Activated T-cell treated with anti-CD3 and anti-CD28 coated beads, Interleukin-2, amount 50 U/mL, for 72 hours (primary cell): ENCODE measurements at places on chromosomes 4 and X.

DNA sequence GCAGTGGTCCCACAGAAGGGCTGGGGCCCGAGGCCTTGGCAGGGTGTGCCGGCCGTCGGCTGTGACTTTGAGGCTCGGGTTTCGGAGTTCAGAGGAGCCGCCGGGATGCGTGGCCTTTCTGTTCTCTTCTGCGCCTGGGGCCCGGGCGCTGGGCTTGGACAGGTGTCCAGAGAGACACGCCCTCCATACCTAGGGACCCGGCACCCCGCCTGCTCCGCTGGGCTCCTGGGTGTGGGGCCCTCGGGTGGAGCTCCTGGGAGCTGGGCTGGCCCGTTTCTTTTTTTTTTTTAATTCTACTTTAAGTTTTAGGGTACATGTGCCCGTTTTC, 11.3 kb downstream of the FGFRL1 start:
- no peak for DNase-seq

DNA sequence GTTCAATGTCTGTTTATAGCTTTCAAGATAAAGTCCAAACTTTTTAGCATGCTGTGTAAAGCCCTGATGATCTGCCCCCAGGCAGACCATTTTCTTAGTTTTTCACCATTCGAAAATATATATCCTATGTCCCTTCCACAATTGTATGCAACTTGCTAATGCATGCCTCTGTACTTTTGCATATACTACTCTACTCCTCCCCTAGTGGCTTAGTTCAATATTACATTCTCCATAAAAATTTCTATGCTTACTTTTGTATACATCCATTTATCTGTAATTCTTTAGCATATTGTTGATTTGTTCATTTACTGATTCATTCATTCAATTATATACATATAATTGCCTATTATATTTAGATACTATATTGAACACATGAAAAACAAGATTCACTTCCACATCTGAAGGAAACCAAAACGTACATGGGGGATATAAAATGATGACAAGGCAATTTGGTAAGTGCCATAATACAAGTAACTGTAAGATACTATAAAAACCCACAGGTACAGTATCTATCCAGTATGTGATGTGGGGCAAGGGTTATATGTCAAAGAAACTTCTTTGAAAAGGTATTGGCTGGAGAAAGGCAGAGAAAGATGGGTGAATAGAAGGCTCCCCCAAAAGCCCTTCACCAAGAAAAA, 902.5 kb downstream of the FAM133A start:
- DNase-seq = no peak

- DNase-seq = no peak
These were observed 50.6 kb downstream of the QRFPR start for GRCh38 chr4:121330180-121330665.

GRCh38 chrX:16042980-16043379, 80.4 kb upstream of the GRPR start:
- DNase-seq = no peak

GRCh38 chrX:155334486-155335336, at the start of gene CLIC2:
CLIC2 (minus strand) TSS chrX:155334614; CDS start chrX:155334427, 187 bp downstream.
- no peak for DNase-seq

GRCh38 chrX:53684415-53685192, 1.9 kb downstream of the HUWE1 start:
- no peak for DNase-seq

DNA sequence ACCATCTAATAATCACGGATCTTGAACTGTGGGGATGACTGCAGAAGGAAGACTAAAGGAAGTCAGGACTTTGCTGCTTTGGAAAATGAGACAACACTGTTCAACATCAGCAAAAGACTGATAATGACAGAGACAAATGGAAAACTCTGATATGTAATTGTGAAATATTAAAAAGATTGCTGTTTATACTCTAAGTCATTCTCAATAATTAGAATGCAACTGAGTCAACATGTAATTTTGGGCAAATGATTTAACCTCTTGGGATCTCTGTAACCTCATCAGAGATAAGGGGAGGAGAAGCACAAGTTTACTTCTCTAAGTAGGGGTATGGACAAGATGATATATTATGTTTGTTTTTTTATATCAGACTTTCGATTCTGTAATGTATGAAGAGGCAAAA, 121.9 kb downstream of the GASK1B start:
- no peak for DNase-seq

GRCh38 chr4:114036426-114036825, 57.0 kb upstream of the ARSJ start:
- no peak for DNase-seq

DNA sequence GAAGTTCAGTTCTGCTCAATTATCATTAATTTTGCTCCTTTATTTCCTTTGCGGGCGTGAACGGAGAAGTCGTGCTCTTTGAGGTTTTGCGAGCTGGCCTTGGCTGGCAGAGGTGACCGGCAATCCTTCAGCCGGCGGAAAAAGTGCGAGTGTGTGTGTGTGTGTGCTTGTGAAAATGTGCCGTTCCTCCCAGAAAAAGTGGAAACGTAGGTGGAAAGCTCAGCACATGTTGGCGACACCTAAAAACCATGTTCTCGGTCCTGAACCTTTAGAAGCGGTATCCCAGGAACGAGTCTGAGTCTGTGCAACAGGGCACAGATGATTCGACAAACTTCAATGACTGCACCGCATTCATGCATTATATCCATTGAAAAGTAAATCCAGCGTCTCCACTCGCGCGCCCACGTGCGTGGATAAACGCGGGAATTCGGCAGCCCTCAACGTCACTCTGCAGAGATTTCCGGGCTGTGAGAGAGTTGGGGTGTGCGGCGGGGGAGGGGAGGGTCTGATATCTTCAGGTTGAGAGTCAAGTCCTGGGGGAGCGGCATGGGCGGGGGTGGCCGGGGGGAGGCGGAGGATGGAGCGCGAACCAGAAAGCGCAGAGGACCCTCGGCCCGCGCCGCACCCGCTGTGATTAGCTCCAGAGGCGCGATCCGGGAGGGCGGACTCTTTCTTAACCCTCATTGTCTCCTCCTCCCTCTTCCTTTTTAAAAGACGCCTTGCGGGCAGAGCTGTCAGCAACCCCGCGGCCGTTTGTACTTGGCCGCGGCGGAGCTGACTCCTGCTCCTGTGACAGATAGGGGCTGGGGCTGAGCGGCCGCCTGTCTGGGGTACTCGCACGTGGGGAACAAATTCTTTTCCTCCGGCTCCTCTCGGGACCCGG, at the start of gene SHISA3:
TSS of gene SHISA3 (plus strand) at position 737 of the 883 bp plus-strand sequence. CDS start 569 bp downstream, outside the sequence.
- peak; percentile 43 for DNase-seq

- no peak for DNase-seq
These were observed 4.2 kb downstream of the DCTD start for GRCh38 chr4:182913036-182913435.

GRCh38 chr4:680928-681645, 6.7 kb downstream of the MYL5 start:
- DNase-seq = peak; percentile 66

GRCh38 chr4:28565396-28565795, 1704.8 kb downstream of the STIM2 start:
- DNase-seq = no peak

DNA sequence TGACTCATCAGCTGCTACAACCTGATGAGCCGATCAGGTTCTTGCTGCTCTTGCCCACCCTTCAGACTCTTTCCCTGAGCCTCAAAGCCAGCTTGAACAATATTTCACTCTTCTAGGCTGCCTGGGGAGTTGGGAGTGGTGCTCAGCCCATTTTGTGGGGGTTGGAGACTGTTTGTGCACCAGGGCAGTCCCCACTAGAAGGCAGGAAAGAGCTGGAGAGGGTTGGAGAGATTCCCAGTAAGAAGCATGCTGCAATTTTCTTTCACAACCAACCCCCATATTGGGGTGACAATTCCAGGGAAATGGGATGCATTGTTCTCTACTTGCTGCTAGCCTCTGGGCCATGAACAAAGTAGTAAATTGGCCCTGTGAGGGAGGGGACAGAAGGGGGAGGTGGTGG, 44.1 kb downstream of the SLC16A2 start:
- no peak for DNase-seq

DNA sequence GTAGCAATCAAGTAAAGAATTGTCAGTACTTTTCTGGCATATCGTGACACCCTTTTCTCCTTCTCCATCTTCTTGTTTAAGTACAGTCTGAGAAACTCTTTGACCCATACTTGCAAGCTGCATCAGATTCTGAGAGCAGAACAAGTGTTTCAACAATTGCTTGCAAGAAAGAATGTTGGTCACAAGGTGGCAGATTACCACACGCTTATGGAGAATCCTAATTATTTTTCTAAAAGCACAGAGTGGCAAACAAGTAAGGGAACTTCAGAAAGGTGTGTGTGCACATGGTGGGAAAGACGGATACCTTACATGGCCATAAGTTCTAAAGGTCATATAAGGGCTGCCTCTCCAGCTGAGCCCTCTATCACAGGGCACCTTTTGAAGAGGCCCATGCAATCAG, 136.4 kb upstream of the FGF13 start:
- DNase-seq = no peak

DNA sequence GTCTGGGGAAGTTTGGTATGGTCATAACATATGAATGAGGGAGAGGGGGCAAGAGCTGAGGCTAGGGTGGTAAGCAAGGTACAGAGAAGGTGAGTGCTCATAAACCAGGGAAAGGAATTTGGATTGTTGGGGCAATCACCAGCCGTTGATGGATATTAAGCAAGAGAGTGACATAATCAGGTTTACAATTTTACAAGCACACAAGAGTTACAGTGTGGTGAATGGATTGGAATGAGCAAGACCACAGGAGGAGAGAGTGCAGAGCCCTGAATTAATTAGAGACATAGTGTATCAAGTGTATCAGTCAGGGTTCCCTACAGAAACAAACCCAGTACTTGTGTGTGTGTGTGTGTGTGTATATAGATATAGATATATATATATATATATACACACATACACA, 18.7 kb upstream of the FMR1NB start:
- DNase-seq = no peak

DNA sequence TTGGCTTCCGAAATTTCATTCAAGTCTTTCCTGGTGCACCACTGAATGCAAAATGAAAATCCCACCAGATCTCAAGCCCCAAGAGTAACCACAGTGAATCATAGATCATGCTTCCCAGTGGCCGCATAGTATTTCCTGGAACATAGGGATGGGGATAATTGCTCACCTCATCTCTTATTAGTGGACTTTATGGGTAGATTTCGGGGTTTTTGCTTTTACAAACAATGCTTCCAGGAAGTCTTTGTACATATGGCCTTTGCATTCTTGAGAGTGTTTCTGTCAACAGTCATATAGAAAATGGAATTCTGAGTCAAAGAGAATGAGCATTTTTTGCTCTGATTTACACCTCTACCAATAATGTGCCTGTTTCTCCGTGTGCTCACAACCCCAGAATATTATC, 53.4 kb downstream of the PPEF2 start:
- peak; percentile 15 for DNase-seq

GRCh38 chr4:36551697-36552214, 270.3 kb downstream of the DTHD1 start:
- peak; percentile 43 for DNase-seq

- no peak for DNase-seq
These were observed 21.0 kb upstream of the RASGEF1B start for GRCh38 chr4:81492606-81493230.

GRCh38 chr4:185529413-185529812, 5.9 kb downstream of the PDLIM3 start:
- DNase-seq = no peak

GRCh38 chrX:150913511-150913910, 15.0 kb upstream of the CD99L2 start:
- no peak for DNase-seq

GRCh38 chr4:26762650-26763049, 98.0 kb upstream of the STIM2 start:
- no peak for DNase-seq

DNA sequence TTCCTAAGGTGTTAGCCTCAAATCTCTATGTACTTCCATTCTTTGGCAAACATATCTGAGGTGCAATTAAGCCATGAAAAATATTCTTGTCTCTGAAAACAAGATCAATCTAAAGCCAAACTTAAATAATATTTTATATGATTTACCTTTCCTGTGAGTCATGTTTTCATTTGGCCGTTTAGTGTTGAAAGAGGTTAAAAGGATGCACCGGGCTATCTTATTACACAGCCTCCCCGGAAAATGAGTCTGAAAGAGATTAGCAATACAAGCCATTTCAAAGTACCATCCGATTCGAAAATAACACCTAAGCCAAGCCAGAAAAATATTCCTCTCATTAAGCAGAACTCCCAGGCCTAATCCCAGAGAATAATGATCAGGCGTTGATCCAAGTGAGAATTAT, 161.5 kb upstream of the EPHA5 start:
- DNase-seq = no peak

- DNase-seq = no peak
These were observed 9.6 kb upstream of the YTHDC1 start for GRCh38 chr4:68359508-68359907.

DNA sequence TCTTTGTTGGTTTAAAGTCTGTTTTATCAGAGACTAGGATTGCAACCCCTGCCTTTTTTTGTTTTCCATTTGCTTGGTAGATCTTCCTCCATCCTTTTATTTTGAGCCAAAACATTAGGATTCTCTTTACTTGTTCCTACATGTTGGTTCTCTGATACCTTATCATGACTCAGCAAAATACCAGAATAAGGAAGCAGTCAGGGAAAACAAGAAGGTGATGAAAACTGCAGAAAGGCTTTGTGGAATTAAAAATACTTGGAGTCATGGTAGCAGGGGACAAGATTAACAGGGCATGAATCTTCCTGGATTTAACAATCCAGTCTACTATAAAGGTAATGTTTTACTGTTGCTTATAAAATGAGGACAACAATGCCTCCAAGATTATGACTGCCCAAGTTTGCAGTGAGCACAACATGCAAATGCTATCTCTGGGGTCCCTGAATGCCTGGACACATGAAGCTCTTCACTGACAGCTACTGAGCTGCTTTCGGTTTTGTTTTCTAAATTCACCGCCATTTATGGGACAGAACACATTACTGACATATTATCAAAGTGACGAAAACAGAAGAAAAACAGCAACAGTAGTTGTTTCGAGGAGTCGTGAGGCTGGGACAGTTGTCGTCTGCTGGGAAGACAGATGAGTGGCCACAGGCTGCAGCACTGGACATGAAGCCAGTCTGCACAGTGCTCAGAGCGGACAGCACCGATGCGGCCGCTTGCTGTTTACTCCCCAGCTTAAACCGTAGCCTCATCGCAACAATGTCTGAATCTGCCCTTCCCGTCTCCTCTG, 174.5 kb upstream of the DKK2 start:
- no peak for DNase-seq

- no peak for DNase-seq
These were observed 58.2 kb downstream of the WDR17 start for GRCh38 chr4:176123710-176124407.

DNA sequence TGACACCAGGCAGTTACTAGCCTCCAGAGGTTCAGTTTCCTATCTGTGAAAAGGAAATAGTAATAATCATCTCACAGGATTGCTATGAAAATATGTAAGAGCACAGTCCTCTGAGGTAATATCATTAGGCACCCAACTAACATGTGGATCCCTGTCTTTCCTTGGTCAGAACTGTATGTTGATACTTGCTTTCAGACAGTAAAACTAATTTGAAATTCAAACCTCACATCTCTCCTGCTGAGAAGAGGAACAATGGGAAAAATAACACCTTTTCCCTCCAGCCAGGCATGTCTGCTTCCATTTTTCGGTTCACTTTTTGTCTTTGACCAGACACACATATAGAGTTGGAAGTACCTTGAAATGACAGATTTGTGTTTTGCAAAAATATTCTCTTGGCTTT, 262.7 kb downstream of the IL15 start:
- no peak for DNase-seq

- DNase-seq = no peak
These were observed 19.4 kb downstream of the SH3TC1 start for GRCh38 chr4:8218371-8219031.

- DNase-seq = no peak
These were observed 1249.9 kb upstream of the TENM3 start for GRCh38 chr4:180993244-180993836.
